ENCODE measurements at places on chromosomes 16 and 17. TPM values are rescaled to one million over a fixed set of nuclear protein-coding genes. Genes with fewer than 3 reads are reported as not detected.
A peak's percentile ranks its signal among the peaks of the same experiment; 100 is the strongest.

DNA sequence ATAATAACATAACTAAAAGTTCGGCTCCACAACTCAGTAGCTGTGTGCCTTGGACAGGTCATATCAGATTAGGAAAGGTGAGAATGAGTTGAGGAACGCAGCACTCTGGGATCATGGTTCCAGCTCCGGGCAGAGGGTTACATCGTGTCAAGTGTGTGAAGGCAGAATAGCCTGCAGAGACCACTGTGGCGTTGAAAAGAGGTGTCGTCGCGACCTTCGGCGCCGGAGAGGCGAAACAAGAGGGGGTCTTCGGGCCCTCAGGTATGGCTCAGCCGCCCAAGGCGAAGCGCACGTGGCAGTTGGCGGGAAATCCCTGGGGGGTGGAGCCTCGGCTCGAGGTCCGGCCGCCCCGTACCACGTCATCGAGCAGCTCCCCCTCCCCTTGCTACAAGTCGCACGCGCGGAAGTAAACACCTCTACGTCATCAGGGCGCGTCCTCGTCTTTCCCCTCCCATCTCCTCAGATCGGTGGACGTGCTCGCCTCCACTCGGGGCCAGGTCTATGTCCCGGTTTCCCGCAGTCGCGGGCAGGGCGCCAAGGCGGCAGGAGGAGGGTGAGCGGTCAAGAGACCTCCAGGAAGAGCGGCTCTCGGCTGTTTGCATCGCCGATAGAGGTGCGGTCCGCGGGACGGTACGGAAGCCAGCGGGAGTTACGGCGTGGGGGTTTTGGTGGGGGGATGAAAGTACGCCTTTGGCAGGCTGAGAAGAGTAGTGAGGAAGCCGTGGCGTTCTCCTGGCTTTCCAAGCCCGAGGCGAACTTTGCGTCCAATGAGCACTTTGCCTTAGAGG lies at the start of gene DHX40:
TSS of gene DHX40 (plus strand) at position 440 of the 788 bp plus-strand sequence. CDS start at position 502, 62 bp downstream.
- peak; percentile 86 for DNase-seq

Gene KRTAP9-2
- not detected for total RNA-seq

DNA sequence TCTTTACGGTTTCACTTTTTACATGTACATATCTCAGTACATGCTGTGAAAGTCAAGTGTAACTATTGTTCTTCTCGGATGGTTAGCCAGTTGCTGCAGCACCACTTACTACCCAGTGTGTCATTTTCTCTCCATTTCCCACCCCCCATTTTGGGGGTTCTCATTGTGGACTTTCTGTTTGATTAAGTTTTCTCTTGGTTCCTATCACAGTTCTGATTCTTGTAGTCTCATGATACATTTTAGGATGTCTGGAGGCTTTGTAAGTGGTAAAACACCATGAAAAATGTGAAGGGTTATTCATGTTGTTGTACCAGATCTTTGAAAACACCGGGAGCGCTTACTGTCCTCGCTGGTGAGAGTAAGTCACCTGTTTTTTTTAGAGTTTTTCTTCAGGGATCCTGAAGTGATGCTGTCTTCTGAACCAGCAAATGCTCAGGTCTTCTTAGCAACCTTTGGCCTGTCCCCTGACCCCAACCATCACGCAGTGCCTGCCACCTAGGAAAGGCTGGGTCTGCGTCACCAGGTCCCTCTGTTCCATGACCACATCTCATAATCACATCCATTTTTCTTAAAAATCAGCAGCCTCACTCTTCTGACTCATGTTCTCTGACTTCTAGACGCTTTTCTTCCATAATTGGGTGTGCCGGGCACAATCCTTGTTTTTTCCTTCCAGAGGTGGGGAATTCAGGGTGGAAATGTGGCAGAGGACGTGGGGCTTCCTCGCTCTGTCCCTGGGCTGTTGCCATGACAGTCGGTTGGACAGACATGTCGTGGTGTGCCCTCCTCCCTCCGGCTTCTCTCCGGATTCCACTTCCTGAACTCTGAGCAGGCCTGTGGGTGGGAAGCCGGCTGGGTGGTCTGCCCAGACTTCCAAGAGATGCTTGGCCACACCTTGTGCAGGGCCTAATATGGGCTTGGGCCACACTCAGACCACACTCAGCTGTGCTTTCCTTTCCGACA lies 102.6 kb downstream of the NTN1 start:
- peak; percentile 9 for DNase-seq

- no peak for DNase-seq
Observed at GRCh38 chr17:8900207-8900606, 32.7 kb upstream of the PIK3R6 start.

DNA sequence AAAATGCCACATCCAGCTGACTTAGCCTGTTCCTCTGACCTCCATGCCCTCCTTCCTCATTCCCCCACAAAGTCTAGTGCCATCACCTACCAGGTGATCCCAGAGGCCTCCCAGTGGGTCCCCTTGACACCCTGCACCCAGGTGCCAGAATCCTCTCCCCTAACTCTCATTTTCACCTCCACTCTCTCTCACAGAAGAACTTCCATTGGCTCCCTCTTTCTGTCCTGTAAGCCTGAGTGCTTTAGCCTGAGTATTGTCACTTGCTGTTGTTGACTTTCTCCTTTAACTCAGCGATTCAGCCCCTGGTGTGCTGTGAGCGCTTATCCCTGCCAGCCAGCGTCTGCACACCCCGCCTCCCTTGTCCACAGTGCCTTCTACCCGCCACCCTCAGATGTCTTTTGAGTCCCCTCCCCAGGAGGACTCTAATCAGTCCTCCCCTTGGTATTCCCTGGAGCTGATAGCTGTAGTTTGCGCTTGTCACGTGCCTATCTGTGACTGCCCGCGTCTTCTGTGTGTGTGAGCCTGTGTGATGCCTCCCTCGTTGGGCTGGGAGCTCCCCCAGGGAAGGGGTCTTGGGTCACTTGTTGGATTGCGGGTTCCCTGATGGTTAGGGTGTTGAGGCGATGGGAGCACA lies 31.9 kb downstream of the ARHGAP23 start:
- no peak for DNase-seq

- no peak for DNase-seq
Observed at GRCh38 chr16:31483081-31483480, at the start of gene SLC5A2. TSS of gene SLC5A2 (plus strand) at chr16:31483123. CDS start at chr16:31483137, 14 bp downstream.
